ENCODE measurements at places on chromosomes 7 and 10.
A peak's percentile ranks its signal among the peaks of the same experiment; 100 is the strongest.

DNA sequence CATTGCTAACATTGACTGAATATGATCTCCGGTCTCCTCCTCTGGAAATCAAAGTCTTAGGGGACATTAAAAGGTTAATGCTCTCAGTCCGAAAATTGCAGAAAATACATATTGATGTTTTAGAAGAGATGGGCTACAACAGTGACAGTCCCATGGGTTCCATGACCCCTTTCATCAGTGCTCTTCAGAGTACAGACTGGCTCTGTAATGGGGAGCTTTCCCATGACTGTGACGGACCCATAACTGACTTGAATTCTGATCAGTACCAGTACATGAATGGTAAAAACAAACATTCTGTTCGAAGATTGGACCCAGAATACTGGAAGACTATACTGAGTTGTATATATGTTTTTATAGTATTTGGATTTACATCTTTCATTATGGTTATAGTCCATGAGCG lies 39.2 kb downstream of the SAMD8 start:
- no peak for DNase-seq

DNA sequence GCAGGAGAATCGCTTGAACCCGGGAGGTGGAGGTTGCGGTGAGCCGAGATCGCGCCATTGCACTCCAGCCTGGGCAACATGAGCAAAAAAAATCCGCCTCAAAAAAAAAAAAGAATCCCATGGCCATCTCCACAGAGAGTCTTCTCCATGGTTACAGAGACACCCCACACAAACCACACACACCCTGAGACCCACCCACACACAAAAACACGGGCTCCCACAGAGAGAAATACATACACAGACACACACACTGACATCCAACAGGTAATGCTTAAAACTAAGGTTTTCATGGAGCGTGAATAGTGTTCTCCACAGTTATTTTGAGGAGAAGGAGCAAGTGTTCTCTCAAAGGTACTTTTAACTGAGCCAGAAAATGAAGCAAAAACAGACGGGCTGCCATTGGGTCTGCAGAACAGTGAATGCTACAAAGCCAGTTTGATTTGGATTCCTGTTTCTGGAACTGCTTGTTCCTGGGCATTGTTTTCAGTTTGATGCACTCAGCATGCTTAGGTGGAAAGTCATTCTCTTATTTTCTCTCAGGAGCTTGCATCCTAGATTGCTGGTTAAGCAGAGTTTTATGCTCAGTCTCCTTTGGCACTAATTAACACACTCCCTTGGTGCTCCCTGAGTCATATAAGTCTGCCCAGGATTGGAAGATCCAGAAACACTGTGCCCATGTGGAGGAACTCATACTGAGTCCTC lies 15.4 kb downstream of the AHCYL2 start:
- DNase-seq = no peak

DNA sequence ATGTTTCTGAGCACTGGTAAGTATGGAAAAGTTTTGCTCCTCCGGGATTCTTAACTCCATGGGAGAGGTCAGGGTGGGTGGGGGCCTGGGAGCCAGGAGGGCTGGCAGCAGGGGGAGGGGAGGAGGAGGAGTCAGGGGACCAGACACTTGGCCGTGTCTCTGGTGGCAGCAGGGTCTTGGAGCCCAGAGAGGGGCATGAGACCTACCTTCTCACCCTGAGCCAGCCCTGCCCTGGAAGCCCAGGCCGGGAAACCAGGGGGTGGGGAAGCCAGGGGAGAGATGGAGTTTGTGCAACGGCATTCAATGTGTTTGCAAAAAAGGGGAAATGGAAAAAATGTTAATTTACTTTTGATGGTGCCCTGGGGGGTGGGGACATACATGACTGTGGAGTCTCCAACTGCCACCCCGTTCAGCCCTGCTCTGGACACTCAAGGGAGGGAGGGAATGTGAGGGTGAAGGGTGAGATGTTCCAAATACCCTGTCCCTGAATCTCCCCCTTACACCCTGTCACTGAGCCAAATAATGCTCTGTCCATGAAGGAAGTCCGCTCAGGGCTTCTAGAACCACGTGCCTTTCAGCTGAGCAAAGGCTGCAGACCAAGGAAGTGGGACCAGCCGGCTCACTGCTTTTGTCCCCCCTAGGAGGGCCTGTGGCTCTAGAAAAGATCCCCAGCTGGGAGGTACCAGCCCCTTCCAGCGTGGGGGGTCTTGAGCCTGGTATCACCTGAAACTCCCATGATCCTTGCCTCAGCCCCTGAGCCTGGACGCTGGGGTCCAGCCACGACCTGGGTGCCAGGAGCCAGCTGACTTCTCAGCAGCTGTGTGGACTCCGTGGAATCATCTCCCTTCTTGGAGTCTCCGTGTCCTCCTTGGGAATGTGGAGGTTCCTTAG lies 48.3 kb downstream of the TMEM270 start:
- DNase-seq = peak; percentile 28

DNA sequence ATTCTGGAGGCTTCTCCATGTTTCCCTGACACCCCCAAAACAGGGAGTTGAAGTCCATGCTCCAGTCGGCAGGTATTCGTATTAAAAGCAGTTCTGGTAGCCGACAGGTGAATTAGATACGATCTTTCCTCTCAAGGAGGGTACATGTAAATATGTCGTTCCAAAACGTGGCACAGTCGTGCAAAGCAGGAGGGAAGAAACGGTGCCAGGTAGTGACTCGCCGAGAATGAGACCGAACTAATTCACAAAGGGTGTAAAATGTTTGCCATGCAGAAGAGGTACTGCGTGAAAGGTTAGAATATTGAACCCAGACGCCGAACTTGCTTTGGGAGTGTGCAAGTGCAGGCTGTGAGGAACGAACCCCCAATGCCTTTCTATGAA lies 483 bp downstream of the EDRF1 start:
- DNase-seq = peak; percentile 37

GRCh38 chr10:3057946-3058345 lies 9.4 kb upstream of the PFKP start:
- DNase-seq = no peak

DNA sequence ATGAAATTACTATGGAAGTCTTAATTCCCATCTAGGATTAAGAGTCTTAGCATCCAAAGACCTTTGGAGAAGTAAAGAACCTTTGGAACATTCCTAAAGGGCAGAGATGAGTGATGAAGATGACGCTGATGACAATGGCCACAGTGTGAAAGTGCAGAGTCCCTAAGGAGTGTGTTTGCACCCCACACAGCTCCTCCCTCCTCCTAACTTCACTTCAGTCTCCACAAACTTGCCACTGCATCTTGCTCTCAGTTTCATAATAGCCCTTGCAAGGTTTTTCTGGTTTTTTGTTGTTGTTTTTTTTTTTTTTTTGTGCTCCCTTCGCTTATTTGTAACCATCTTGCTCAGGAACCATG lies 117.5 kb upstream of the ANLN start:
- DNase-seq = no peak

GRCh38 chr10:86914734-86915133 lies 42.7 kb downstream of the MMRN2 start:
- no peak for DNase-seq

DNA sequence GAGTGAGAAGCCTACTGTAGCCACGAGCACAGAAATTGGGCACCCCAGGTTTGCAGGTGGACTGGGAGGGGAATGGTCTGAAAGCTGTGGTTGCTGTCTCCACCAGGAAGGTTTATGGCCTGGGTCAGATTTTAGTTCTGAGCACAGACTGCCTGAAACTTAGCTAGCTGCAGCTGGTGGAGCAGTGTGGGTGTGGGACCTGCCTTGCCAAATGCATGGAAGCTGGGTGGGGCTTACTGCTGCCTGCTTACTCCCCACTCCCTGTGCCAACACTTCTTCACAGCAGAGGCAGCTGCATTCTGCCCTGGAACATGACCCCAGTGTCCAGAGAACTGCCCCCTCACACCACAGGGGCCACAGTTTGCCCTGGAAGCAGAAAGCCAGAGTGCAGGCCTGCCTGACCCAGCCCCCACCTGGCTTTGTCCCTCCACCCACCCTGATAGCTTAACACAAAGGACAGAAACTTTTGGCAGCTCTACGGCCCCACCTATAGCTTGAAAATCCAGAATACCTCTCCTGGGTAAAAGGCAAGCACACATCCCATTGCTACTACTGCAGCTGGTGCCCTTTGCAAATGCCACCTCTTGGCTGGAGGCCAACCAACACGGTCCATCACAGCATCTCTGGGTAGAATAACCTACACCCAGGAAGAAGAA lies 281.6 kb downstream of the AGMO start:
- no peak for DNase-seq

DNA sequence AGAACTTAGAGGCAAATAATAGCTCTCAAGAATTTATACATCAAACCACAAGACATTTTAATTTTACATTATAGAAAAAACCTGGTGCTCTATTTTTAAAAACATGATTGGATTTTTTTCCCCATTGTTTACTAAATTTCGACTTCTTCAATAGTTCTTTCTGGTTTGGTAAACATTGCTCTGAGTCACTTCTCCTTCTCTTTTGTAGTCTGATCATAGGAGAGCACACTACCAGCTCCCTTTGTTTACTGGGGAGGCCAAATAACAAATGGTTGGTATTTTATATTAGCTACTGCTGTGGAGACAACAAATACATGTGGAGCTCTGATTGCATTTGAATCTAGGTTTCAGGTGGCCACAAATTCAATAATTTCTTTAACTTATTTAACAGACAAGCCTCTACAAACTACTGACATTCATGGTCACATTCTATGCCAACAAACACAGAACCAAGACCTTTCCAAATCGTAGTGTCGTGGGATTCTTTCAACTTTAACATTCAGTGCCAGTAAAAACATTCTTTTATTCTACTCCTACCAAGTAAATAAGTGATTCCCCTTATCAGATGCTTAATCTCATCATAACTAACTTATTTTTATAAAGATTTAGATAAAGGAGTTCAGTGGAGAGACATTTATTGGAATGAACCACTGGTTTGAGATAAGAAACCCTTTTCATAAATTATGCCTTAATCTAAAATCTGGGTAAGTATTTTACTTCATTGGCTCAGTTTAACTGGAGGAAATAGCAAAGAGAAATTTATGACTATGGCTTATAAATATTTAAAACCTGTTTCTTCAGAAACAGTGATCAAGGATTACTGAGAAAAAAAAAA lies 17.7 kb upstream of the FXYD4 start:
- no peak for DNase-seq

DNA sequence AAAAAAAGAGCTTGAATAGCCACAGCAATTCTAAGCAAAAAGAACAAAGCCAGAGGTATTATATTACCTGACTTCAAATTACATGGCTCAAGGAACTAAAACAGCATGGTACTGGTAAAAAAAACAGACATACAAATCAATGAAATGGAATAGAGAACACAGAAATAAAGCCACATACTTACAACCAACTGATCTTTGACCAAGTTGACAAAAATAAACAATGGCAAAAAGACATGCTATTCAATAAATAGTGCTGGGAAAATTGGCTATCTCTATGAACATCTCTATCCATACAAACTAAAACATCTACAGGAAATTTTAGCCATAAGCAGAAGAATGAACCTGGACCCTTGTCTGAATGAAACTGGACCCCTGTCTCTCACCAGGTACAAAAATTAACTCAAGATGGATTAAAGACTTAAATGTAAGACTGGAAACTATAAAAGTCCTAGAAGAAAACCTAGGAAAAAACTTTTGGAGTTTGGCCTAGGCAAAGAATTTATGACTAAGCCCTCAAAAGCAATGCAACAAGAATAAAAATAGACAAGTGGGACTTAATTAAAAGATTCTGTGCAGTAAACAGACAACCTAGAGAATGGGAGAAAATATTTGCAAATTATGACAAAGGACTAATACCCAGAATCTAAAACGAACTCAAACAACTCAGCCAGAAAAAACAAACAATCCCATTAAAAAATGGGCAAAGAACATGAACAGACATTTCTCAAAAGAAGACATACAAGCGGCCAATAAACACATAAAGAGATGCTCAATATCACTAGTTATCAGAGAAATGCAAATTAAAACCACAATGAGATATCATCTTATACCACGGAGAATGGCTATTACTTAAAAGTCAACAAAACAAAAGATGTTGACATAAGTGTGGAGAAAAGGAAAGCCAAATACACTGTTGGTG lies 72.8 kb upstream of the DDC start:
- DNase-seq = no peak

- no peak for DNase-seq
Observed at GRCh38 chr7:70640266-70640833, 491.6 kb upstream of the GALNT17 start.

All from OCI-LY7 (cell line).